Left renal pelvis (tissue), 4 donors: ENCODE measurements at places on chromosomes 3 and 15.

DNA sequence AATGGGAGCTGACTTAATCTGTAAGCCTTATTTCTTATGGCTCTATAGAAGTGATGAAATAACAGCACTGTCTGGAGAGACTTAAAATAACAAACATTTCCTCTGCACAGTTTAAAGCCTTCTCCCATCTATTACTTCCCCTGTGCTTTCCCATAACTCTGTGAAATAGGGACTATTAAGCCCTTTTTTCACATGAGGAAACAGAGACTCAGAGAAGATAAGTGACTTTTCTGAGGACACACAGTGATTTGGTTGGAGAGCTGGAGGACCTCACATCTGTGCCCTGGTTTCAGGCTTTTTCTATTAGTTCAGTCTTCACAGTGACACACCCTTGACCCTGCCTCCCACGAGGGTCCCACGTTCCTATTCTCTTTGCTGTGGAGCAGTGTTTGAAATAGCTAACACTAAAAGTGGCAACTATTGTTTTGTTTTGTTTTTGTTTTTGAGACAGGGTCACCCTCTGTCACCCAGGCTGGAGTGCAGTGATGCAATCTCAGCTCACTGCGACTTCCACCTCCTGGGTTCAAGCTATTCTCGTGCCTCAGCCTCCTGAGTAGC lies 82.9 kb downstream of the ST6GAL1 start:
- DNase-seq, result no peak

GRCh38 chr3:72379500-72380187 lies 468.6 kb downstream of the SHQ1 start:
- no peak for DNase-seq

- DNase-seq, result no peak
Measured at GRCh38 chr15:36407647-36408046, 171.8 kb upstream of the CDIN1 start.

DNA sequence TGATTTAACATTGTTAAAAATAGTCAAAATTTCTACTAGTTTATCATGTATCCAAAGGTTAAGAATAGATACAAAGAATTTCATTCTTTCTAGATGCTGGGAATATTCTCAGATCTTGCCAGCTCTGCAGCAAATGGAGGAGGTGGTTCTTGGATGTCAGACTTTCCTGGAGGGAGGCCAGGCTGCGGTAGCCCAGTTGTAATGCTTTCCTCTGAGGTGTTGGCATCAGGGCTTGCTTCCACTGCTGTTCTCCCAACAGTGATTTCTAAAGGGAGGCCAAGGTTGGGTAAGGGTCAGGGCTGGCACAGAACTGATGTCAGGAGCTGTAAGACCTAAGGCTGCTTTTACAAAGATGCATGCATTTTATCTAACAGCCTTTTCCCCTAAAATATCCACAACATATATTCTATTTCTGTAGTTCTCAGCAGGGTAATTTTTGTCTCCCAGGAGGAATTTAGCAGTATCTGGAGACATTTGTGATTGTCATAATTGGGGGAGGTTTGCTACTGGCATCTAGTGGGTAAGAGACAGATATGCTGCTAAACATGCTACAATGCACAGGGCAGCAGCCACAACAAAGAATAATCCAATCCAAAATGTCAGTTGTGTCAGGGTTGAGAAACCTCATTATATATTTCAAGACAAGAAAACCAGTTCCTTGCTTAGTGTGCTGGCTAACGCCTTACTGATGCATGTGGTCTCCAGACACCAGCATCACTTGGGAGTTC lies 42.0 kb upstream of the SPTSSB start:
- DNase-seq, result no peak

DNA sequence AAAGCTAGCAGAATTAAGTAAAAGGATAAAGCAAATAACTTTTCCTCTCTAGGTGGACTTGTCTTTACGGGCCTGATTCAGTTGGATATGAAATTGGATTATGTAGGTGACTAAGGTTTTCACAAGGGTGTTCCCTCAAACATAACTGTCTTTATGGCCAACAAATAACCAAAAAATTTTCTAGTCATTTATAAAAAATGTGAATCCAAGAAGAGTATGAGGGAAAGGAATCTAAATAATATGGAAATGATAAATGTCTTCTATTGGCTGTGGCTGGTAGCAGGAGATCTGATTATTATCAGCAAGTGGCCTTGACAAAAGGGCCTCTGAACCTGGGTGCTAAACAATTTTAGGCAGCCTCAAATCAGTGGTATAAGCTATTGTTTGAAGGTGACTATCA lies 594.0 kb upstream of the UBE2E2 start:
- no peak for DNase-seq

GRCh38 chr3:71703797-71704196 lies 21.4 kb downstream of the EIF4E3 start:
- DNase-seq, result no peak

DNA sequence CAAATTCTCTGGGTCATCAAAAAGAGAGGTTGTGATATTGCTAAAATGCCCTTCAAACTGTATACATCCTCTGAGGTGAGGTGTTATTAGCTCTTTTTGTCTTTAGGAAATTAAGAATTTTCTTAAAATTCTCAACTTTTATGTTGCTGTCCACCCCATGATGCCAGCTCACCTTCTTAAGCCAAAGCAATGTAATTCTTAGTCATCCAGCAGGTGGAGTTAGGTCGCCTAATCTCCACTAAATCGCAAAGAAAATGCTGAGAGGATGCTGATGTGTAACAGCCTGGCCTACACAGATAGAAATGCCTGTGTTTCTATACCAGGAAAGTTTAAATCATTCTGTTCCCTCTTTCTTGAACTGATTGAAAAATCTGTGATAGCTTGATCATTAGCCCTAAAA lies 770.2 kb upstream of the ALCAM start:
- DNase-seq, result no peak

DNA sequence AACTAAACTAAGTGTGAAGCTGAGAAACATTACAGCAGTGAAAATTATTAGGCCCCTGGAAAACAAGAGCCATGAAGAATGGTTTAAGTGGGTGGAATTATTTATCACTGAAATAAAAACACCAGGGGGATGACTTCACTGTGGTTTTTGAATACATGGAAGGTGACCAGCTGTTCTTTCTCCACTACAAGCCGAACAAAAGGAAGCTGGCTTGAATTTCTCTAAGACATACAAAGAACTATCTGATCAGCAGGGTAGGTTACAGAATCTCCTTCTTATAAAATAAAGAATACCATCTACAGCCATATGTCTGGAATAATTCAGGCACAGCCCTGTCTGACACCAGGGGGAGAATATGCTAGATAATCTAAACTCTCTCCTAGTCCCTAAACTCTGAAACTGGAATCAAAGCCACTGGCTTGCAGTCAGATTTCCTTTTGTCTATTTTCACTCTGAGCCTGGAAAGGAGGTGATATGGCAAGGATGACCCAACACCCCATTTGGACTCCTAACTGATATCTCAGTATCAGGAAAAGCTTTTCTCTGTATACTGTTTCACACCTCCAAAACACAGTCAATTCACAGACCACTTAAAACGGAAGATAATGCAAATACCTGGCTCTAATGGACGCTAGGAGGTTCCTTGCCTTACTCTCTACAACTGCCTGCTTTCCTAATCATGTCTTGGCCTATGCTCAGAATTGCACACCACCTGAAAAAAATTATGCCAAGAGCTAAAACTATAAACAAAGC lies 31.2 kb downstream of the SPATA12 start:
- DNase-seq, result no peak

DNA sequence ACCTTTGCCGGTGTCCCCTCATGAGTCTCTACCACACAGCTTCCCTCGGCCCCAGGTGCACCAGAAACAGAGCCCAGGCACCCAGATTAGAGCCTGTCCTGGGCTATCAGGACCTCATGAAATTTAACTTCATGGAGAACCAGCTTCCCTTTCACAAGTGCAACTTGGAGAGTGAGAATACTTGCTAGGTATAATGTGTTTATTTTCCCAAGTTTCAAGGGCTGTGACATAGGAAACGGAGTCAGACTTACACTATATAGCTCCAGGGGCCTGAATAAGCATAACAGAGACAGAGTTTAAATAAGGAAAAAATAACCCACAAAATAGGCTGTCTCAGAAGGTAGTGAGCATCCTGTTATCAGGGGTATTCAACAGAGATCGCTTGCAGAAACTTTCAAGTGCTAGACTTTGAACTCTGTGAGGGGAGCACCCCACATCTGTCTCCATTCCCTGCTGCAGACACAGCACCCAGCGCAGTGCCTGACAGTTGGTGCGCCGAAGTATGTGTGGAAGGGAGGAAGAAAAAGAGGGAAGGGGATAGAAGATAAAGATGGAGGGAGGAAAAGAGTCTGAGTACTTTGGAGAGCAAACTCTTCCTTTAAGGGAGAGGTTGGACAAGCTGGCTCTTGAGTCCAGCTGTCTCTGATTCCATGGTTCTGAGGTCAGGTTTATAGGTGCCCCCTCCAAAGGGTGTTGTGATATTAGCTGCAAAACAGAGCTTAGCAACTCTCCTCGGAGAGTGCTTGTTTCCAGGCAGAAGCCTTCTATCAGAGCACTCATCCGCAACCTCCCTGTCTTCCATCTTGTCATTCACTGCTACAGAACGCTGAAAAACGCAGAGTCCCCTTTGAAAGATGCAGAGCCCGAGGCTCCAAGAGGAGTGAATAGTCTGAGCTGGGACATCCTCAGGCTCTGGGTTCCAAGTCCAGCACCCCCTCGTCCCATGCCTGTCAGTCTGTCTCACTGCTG lies 84.8 kb downstream of the CPN2 start:
- DNase-seq, result no peak

DNA sequence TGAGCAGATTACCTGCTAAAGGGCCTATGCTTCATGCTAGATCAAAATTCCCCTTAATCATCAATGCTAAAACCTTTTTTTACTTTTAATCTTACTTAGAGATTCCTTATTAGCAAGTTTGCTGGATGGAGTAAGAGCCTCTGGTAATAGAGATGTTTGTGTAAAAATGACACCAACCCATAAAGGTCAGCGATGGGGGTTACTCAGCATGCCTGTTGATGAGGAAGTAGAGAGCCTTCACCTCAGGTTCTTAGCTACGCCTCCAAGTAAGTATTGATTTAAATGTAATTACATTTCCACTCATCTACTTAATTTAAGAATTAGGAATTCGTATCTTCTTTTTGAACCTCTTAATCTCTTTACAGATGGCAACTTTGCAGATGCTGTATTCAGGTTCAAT lies 38.8 kb downstream of the DNAJC13 start:
- no peak for DNase-seq

DNA sequence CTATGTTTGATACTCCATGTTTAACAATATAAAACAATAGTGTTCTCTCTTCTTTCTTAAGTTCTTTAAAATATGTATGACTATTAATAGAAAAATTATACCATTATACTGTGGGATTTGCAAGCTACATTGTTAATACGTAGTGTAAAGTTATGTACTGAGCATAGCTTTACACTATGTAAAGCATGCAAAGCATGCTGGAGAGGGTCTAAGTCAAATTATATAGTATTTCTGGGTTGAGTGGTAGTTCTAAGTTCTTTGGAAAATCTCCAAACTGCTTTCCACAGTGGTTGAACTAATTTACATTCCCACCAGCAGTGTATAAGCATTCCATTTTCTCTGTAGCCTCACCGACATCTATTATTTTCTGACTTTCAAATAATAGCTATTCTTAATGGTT lies 253.0 kb downstream of the RAP2B start:
- no peak for DNase-seq

GRCh38 chr3:118991775-118992174 lies 42.9 kb downstream of the IGSF11 start:
- no peak for DNase-seq

DNA sequence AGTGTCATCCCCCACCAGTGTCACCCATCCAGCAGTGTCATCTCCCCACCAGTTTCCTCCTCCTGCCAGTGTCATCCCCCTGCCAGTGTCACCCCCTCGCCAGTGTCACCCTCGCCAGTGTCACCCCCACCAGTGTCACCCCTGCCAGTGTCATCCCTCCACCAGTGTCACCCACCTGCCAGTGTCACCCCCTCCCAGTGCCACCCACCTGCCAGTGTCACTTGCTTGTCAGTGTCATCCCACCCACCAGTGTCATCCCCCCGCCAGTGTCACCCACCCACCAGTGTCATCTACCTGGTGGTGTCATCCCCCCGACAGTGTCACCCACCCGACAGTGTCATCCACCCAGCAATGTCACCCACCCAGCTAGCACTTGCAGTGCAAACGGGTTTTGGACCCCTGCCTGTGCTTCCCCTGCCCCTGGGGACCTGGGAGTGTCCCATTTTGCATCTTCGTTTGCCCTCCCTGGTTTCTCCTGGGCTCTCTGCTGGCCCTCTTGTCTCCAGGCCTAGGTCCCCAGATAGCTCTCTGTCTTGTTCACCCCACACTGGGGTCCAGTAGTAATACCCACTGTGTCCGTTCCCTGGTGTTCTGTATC lies 99.8 kb upstream of the PRR20G start:
- DNase-seq, result no peak

DNA sequence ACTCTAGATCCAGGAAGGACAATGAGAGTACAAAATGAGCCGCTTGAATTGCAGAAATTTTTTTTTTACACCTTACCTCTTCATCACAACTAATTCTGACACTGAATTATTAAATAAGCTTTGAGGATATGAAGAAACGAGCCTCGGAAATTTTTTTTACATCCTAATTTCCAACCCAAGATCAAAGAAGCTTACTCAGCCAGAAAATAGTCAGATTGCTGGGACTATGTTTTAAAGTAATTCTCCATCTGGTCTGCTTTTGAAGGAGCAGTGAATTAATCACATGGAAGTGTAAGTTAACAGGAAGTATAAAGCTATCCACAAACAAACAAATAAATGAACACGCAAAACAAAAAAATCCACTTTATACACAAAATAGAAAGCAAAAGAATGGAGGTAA lies 437.0 kb upstream of the KCNMB2 start:
- no peak for DNase-seq

GRCh38 chr3:134607054-134608022 lies 43.5 kb downstream of the KY start:
- DNase-seq, result no peak

DNA sequence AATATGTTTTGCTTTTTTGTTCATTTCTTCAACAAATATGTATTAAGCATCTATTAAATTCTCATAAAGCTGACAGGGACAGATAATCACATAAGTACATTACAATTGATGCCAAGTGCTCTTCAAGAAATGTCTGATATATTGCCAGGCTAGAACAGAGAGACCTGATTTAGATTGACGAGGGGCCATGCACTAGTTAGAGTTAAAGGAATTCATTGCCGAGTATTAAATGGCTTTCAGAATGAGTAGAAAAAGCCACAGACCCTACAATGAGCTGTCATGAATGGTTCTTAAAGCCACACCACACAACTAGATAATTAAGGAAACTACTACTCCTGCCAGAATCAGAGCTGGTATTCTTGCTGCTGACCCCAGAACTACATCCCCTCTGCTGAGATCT lies 250.2 kb upstream of the MME start:
- DNase-seq, result no peak

- DNase-seq, result no peak
Measured at GRCh38 chr3:62496503-62496902, 123.2 kb upstream of the FEZF2 start.

DNA sequence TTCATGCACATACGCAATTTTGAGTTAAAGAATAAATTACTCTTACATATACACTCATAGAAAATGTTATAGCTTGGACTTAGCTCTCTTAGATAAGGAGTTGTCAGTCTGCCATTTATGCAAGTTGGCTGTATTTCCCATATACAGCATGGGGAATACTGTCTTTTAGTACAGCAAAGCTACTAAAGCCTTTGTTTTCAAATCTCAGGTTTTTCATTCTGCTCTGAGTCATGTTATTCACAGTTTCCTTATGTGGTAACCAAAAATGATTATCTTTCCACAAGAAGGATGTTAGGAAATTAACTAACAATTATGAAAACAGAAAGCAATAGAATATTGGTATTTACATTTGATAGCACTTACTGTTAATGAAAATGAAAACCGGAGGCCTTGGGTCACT lies 4.3 kb upstream of the TIPARP start:
- no peak for DNase-seq
